Right renal cortex interstitium (tissue), 3 donors: ENCODE measurements at places on chromosomes 7 and 10.

DNA sequence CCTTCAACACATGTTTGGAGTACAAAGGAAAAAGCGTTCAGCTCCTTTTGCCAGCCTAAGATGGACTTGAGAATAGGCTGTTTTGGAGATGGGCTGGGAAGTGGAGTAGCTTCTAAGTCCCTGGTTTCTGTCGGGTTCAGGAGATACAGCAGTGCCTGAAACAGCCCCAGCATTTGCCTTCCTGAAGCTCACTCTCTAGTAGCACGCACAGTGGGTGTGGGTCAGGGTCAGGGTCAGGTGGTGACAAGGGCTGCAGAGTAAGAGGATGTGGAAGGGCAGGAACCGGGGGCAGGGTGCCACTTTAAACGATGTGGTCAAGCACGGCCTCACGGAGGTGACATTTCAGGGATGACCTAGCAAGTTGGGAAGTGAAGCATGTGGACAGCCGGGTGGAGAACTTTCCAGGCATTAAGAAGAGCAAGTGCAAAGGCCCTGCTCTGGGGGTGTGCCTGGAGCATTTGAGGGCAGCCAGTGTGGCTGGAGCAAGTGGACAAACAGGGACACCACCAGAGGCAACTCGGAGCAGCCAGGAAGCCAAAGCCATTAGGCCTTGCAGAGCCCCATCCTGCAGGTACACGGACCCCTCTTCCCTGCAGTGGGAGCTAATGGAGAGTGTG is 382.2 kb upstream of the ZMIZ1 start:
- DNase-seq = no peak

DNA sequence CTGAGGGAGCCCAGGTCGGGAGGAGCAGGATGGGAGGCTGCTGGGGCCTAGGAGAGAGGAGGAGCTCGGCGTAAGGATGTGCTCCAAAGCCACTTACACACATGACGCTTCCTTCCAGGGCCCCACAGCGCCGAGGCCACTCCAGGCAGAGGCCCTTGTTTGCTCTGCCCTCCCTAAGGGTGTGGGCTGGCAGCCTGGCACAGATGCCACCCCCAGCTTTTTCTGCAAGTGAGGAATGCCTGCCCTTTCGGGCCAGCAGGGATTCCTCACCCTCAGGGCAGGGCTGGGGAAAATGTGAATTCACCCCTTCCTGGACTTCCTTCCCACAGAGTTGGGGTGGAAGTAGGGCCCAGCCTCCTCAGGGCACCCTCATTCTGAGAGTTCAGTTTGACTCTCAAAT is 5.6 kb upstream of the AQP1 start:
- DNase-seq = no peak

GRCh38 chr7:34096198-34096651 is 190.9 kb downstream of the BMPER start:
- peak; percentile 19 for DNase-seq

GRCh38 chr7:133789974-133790373 is 337.2 kb upstream of the LRGUK start:
- DNase-seq = no peak

DNA sequence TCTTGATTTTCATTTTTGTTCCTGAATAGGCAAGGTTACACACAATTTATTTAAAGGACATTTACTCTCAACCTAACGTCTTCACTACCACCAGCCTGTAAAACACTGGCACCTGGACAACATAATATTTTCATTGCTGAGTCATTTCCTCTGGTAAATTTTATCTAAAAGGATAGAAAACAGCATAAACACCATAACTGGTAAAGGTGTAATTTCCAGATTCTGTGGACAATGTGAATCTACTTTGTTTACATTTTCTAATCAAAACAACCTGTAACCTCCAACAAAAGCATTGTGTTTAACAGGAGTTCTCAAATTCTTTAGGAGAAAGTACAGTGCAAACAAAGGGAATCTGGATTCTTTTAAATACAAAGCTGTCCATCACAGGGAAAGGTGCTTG is 472.0 kb upstream of the AKR1E2 start:
- no peak for DNase-seq

- no peak for DNase-seq
Measured at GRCh38 chr10:131578472-131578970, 267.0 kb upstream of the TCERG1L start.

GRCh38 chr7:66083677-66084076 is 8.1 kb downstream of the ASL start:
- no peak for DNase-seq

DNA sequence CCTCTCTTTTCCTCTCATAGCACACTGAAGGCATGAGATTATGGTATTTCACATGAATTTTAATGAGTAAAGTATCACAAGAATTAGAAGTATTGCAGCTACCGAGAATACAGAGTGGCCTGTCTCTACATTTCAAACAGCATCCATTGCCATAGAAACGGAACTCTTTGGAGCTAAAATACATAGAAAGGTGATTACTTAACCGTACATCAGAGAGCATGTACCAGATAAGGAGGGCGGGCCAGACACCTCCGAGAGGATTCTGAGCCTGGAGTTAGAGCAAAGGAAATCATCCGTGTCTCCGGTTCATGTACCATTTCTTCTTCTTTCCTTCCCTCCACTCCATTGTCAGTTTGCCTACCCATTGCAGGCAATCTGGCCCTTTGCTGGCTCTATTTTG is 196.7 kb downstream of the KLF6 start:
- DNase-seq = no peak

DNA sequence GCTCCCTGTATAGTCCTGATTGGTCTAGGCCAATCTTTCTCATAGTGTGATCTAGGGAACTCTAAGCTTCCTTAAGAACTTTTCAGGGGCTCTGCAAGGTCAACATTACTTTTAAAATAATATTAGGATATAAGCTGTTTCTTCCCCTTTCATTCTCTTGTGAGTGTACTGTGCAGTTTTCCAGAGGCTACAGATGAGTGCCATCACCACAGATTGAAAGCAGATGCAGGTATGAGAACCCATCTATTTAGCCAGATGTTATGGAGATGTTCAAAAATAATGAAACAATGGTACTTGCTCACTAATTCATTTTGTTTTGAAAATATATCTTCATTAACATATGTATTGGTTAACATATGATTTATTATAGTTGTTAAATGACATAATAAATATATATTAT is 169.2 kb upstream of the SEMA3A start:
- no peak for DNase-seq

DNA sequence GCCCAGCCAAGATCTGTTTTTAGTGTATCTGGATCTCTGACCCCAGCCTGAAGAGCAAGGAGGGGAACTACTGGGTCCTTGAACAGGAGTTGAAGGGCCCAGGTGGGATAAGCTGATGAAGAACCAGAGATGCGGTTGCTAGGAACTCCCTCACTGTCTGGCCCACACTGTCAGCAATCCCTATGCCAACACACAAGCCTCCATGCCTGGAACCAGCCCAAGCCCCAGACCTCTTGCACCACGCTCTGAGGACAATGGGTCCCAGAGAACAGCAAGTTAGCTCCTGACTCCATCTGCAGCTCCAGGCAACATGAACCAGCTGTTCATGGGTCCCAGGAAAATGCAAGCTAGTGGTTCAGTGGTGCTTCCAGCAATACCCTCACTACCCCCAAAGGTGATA is 2.4 kb downstream of the NAT16 start:
- no peak for DNase-seq
